ENCODE measurements at places on chromosomes 5 and 9. TPM values are rescaled to one million over a fixed set of nuclear protein-coding genes. Genes with fewer than 3 reads are reported as not detected.

The NMUR2 gene
- total RNA-seq = 0.12 TPM

The NOXA1 gene
- total RNA-seq = 5.3 TPM

The PCDHGA6 gene
- total RNA-seq = 10.3 TPM

The SPATA31D4 gene
- not detected for total RNA-seq

The C5orf52 gene
- not detected for total RNA-seq

The EQTN gene
- total RNA-seq = 1.4 TPM

The TMEM171 gene
- total RNA-seq = 6.9 TPM

The MARCHF3 gene
- 10.7 TPM for total RNA-seq

The TXNDC8 gene
- not detected for total RNA-seq

Measured in metanephros (tissue), 2 donors.